Fibroblast of villous mesenchyme (primary cell): ENCODE measurements at places on chromosomes 11 and 22. TPM values are rescaled to one million over a fixed set of nuclear protein-coding genes. Genes with fewer than 3 reads are reported as not detected.
A peak's percentile ranks its signal among the peaks of the same experiment; 100 is the strongest.

CHRM1 gene
- not detected in 2 replicates for total RNA-seq

DNA sequence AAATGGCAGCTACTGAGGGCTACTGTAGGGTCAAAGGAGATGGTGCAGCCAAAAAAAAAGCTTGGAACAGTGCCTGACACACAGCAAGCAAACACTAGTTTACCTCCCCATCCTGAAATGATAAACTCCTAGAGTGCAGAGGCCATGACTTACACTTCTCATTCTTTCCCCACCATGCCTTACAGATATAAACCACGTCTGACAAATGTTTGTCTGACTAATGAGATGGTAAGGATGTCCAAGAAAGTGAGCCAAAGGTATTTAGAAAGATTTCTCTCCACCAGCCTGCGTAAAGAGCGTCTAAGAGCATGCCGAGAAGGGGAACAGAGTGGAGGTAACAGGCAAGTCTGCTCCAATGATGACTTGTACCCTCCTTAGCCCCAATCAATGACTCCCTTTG is 99.0 kb downstream of the LARGE1 start:
- no peak for DNase-seq

DNA sequence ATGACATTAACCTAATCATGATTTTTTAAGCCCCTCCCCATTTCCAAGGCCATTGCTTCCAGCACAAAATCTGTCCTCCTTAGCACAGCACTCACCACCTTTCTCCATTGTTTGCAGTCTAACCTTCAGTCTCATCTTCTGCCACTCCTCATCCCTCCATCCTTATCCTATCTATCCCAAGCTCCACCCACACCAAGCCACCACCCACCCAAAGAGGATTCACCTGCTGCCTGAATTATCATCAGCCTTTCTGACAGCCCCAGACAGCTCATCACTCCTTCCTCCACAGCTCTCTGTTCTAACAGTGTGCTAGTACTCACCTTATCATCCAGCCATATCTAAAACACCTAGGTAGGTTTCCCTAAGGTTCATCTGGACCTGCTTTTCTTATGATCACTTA is 20.7 kb upstream of the SMCO4 start:
- no peak for DNase-seq

LDLRAD3 gene
- total RNA-seq, result 2.6 and 3.9 TPM in 2 replicates

- DNase-seq, result no peak
These were observed 104.8 kb downstream of the C11orf58 start for GRCh38 chr11:16843294-16843693.

SMARCB1 gene
- 61.7 and 76.3 TPM in 2 replicates for total RNA-seq

NOL12 gene
- total RNA-seq, result 7.3 and 10.3 TPM in 2 replicates

OR51T1 gene
- total RNA-seq, result not detected in 2 replicates

- no peak for DNase-seq
These were observed 1.7 kb downstream of the USP35 start for GRCh38 chr11:78190374-78190773.

RTN4R gene
- total RNA-seq, result 0.97 and 1.3 TPM in 2 replicates

GRCh38 chr11:107824668-107825369 is 33.8 kb downstream of the SLC35F2 start:
- DNase-seq, result no peak

GRCh38 chr22:47854251-47854650 is 1091.8 kb downstream of the TBC1D22A start:
- peak; percentile 25 for DNase-seq

TEX12 gene
- 0.32 TPM in 1 of 2 replicates, not detected in the other for total RNA-seq

GRCh38 chr11:129249923-129250322 is 57.8 kb upstream of the ARHGAP32 start:
- no peak for DNase-seq

LRRC74B gene
- not detected in 2 replicates for total RNA-seq

GRCh38 chr11:5247472-5248192 is 2.0 kb downstream of the HBG1 start:
- DNase-seq, result no peak

DNA sequence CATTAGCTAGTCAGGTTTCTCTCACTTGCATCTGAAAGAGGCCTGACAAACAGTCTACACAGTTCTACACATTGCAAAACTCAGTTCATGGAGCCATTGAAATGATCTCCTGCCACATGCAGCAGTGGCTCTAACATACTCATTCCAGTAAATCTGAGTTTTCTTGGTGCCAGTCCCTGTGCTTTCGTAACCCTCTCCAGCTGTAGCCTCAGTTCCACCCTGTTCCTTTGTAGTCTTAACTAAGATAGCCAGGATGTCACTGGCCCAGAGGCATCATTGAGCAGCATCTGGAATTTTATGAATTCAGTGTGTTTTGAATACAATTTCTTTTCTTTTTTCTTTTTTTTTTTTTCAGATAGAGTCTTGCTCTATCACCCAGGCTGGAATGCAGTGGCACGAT is 37.4 kb upstream of the ZBED5 start:
- DNase-seq, result no peak

- DNase-seq, result no peak
These were observed 3.0 kb upstream of the EI24 start for GRCh38 chr11:125566235-125566634.

PANX3 gene
- under 0.01 TPM in 1 of 2 replicates, not detected in the other for total RNA-seq

RAB3IL1 gene
- total RNA-seq, result 6.9 and 10.6 TPM in 2 replicates

- no peak for DNase-seq
These were observed 34.4 kb downstream of the BRD1 start for GRCh38 chr22:49793296-49793695.

IL17REL gene
- total RNA-seq, result under 0.01 TPM in 1 of 2 replicates, not detected in the other

OR5T2 gene
- not detected in 2 replicates for total RNA-seq

OTOG gene
- total RNA-seq, result not detected in 2 replicates

GRCh38 chr22:50398831-50399648 is 55.9 kb downstream of the PPP6R2 start:
- peak; percentile 14 for DNase-seq

CYTH4 gene
- total RNA-seq, result under 0.01 TPM in 2 replicates

KCNJ5 gene
- total RNA-seq, result under 0.01 TPM in 1 of 2 replicates, not detected in the other

DNA sequence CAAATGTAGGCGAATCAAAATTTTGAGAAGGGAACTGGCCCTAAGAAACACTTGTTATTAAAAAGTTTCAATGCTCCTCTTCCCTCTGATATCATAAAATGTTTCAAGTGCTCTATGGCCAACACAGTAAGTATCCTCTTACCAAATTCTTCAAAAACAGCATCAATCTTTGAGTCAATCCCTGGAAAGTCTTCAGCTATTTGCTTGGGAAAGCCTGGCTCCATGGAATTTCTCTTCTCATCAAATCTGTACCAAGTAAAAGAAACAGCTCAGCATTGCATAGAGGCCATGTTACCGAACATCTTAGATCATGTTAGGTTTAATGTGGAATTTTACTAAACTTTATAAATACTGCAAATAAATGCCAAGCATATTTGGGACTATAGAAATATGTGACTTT is 6.3 kb downstream of the MMP3 start:
- DNase-seq, result no peak

- no peak for DNase-seq
These were observed 59.4 kb downstream of the KCNA4 start for GRCh38 chr11:29957431-29957830.

TCN1 gene
- not detected in 2 replicates for total RNA-seq

API5 gene
- 85.0 and 110 TPM in 2 replicates for total RNA-seq

PKDREJ gene
- not detected in 2 replicates for total RNA-seq
